Left ventricle myocardium inferior (tissue), 1 donor: ENCODE measurements at places on chromosomes 1 and 21. TPM values are rescaled to one million over a fixed set of nuclear protein-coding genes. Genes with fewer than 3 reads are reported as not detected.

GRCh38 chr1:97340951-97341350, 579.9 kb downstream of the DPYD start:
- H3K4me1 ChIP-seq: peaks cover 6% of the 10 kb centered on the region
- no peak overlapping the region for H3K4me3 ChIP-seq
- peaks cover 2% of the 10 kb centered on the region for H3K36me3 ChIP-seq
- no peak overlapping the region for H3K27ac ChIP-seq
- DNase-seq: no peak

- H3K27me3 ChIP-seq: no peaks in the 10 kb centered on the region
- H3K4me1 ChIP-seq: no peaks in the 10 kb centered on the region
- no peak overlapping the region for H3K27ac ChIP-seq
- no peaks in the 10 kb centered on the region for H3K36me3 ChIP-seq
- no peak for DNase-seq
- H3K4me3 ChIP-seq: no peak overlapping the region
These were observed 51.5 kb upstream of the VAV3 start for GRCh38 chr1:108016451-108016920.

DNA sequence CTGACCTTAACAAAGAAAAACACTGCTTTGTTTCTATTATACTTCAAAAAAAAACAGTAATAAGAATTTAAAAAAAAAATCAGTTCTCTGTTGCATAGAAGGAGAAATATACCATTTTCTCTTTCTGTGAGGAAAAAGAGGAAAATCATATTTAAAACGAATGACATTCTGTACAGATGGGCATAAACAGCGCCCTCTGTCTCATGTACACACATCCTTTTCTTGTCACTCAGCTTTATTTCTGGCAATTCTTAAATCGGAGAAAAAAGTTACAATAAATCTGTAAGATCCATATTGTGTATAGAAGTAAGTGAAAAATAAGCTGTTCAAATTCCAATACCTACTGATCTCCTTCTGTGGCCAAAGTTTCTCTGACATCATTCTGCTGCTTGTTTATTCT, 245.4 kb downstream of the SMYD3 start:
- no peak overlapping the region for H3K27ac ChIP-seq
- H3K4me3 ChIP-seq: no peak overlapping the region
- H3K4me1 ChIP-seq: no peaks in the 10 kb centered on the region
- no peak for DNase-seq
- no peaks in the 10 kb centered on the region for H3K36me3 ChIP-seq

GRCh38 chr1:107838056-107838455, 126.9 kb downstream of the VAV3 start:
- H3K4me1 ChIP-seq: peaks cover 19% of the 10 kb centered on the region
- no peaks in the 10 kb centered on the region for H3K27me3 ChIP-seq
- H3K27ac ChIP-seq: no peak overlapping the region
- no peak for DNase-seq
- no peak overlapping the region for H3K4me3 ChIP-seq

DNA sequence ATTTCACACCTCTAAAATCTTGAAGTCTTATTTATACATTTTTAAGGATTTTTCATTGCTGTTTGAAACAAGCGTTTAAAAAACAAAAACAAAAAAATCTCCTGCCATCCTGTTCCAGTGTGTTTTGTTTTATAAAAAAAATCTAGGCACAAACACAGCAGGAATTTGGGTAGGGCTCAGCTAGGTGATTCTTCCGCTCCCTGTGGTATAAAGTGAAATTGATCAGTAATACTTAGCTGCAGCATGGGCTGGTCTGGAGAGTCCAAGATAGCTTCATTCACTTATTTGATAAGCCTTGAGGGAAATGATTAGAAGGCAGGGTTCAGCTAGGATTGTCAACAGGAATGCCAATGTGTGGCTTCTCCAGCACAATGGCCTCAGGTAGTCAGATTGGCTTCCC, 25.7 kb downstream of the ATF3 start:
- no peak for DNase-seq
- no peak overlapping the region for H3K4me3 ChIP-seq
- H3K4me1 ChIP-seq: peaks cover 55% of the 10 kb centered on the region
- no peaks in the 10 kb centered on the region for H3K36me3 ChIP-seq

DNA sequence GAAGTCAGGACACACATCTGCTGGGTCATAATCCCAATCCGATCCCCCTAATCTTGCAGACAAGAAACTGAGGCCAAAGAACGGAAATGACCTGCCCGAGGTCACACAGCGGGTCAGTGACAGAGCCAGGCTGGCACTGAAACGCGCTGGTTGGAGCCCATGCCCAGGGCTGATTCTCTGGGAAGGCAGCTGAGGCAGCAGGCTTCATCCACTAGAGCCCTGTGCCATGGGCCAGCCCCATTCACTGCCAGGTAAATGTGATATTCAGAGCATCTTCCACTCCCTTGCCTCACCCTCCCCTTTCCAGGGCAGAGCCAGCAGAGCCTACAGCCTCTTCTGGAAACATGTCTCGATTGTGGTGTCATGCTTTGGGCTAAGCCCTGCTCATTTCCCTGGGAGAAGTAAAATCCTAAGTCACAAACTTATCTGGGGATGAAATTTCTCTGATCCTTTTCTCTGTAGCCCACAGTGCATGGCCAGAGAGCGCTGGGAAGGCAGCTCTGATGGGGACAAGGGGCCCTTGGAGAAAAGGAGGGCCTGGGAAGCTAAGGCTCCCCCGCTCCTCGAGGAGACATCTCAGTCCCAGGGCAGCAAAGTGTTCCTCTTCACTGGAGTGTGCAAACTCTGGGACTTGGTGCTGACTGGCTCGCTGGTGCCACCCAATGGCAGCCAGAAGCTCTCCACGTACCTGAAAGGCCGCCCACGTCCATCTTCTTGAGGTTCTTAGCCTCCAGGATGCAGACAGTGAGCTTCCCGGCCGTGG, 110.4 kb downstream of the SYT2 start:
- DNase-seq: peak; percentile 54
- H3K4me1 ChIP-seq: peaks cover 9% of the 10 kb centered on the region
- peaks cover 4% of the 10 kb centered on the region for H3K36me3 ChIP-seq
- no peaks in the 10 kb centered on the region for H3K27me3 ChIP-seq

DNA sequence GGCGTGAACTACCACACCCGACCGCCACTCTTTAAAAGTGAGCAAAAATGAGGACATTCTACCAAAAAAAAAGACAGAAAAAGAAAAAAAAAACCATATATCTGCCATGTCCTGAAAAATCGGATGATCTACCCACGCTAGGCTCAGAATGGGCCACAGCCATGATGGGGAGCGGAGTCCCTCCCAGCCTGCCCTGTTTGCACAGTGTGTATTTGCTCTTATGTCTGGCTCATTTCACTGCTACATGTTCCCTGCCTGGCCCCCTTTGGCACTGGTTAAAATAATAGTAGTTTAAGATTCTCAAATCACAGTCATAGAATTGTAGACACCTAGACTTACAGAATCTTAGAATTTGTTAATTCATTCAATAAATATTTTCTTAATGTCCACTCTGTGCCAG, 121.9 kb downstream of the PTPRU start:
- H3K4me1 ChIP-seq: no peaks in the 10 kb centered on the region
- DNase-seq: no peak
- H3K27me3 ChIP-seq: peaks cover 89% of the 10 kb centered on the region
- no peak overlapping the region for H3K27ac ChIP-seq

- H3K4me3 ChIP-seq: no peak overlapping the region
- no peaks in the 10 kb centered on the region for H3K4me1 ChIP-seq
- DNase-seq: no peak
- H3K36me3 ChIP-seq: no peaks in the 10 kb centered on the region
- no peak overlapping the region for H3K27ac ChIP-seq
These were observed 203.5 kb downstream of the CAMTA1 start for GRCh38 chr1:6988796-6989195.

SPOCD1 gene
- total RNA-seq: not detected

FNDC10 gene
- 3.6 TPM for total RNA-seq

PRAMEF1 gene
- not detected for total RNA-seq

TNNT2 gene
- total RNA-seq: 8,708 TPM

AIRE gene
- total RNA-seq: not detected

RGSL1 gene
- not detected for total RNA-seq

CFAP57 gene
- not detected for total RNA-seq

DENND2D gene
- total RNA-seq: 1.8 TPM
